ENCODE measurements at places on chromosomes 1 and 21. TPM values are rescaled to one million over a fixed set of nuclear protein-coding genes. Genes with fewer than 3 reads are reported as not detected.

The COL6A1 gene
- 538 TPM for total RNA-seq

The CHRNB2 gene
- not detected for total RNA-seq

The ATP1A4 gene
- not detected for total RNA-seq

The POTED gene
- total RNA-seq, result not detected

The FCGR3A gene
- total RNA-seq, result not detected

- peak; percentile 39 for DNase-seq
These were observed 16.0 kb downstream of the C21orf58 start for GRCh38 chr21:46307625-46308024.

DNA sequence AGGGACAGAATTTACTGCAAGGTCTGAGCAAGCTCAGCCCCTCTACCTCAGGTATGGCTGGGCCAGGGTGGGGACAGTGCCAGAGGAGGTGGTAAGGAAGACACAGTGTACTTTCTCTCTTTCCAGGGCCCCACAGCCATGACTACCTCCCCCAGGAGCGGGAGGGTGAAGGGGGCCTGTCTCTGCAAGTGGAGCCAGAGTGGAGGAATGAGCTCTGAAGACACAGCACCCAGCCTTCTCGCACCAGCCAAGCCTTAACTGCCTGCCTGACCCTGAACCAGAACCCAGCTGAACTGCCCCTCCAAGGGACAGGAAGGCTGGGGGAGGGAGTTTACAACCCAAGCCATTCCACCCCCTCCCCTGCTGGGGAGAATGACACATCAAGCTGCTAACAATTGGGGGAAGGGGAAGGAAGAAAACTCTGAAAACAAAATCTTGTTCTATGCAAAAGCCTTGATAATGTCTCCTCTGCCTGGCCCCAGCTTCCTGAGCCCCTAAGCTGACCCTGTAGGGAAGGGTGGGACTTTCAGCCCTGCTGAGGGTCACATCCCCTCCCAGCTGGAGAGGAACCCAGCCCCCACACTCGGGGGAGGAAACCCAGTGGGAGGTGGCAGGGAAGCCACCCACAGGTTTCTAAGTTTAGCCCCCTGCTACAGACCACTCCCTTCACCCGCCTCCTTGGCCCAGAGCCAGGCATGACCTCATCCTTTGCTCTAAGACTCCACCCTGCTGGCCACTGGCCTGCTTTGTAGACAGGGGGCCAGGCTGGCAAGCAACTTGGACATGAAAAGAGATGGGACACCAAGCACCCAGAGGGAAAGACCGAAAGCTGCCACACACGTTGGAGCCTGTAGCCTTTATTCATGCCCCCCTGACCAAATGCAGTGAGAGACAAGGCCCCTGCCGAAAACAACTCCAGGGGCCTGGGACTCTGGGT, 6.4 kb downstream of the RHOC start:
- DNase-seq, result peak; percentile 97

DNA sequence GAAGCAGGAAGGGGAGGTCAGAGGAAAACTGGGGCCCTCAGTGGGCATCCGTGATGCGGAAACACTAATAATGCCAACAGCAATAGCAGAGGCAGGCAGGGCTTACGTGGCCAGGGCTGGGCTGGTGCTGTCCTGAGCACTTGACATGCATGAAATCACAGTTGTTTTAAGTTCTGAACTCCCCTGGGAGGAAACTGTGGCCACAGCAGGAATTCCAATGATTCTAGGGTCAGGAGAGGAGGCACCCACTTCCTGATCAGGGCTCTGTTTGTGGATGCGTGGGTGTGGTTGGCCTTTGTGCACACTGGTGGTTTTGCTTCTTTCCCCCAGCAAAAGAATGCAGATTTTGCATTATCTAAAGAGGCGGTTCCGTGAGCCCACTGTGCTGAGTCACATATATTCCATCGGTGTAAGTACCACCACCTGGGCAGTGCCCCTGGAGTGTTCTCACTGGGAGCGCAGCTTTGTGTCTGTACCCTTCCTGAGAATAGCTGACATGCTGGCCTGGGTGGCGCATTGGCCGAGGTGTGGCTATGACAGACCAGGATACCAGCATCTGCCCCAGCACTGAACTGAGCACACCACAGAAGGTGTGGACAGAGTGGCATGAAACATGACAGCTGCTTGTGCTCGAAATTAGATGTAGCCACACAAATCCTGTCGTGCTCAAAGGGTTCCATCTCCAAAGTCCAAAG, 71.0 kb downstream of the PDE9A start:
- peak; percentile 94 for DNase-seq

- DNase-seq, result no peak
These were observed 25.1 kb upstream of the PLXNA2 start for GRCh38 chr1:208269338-208269666.

Measured in fibroblast of villous mesenchyme (primary cell).